ENCODE measurements at places on chromosomes 11 and 22.
A peak's percentile ranks its signal among the peaks of the same experiment; 100 is the strongest.

DNA sequence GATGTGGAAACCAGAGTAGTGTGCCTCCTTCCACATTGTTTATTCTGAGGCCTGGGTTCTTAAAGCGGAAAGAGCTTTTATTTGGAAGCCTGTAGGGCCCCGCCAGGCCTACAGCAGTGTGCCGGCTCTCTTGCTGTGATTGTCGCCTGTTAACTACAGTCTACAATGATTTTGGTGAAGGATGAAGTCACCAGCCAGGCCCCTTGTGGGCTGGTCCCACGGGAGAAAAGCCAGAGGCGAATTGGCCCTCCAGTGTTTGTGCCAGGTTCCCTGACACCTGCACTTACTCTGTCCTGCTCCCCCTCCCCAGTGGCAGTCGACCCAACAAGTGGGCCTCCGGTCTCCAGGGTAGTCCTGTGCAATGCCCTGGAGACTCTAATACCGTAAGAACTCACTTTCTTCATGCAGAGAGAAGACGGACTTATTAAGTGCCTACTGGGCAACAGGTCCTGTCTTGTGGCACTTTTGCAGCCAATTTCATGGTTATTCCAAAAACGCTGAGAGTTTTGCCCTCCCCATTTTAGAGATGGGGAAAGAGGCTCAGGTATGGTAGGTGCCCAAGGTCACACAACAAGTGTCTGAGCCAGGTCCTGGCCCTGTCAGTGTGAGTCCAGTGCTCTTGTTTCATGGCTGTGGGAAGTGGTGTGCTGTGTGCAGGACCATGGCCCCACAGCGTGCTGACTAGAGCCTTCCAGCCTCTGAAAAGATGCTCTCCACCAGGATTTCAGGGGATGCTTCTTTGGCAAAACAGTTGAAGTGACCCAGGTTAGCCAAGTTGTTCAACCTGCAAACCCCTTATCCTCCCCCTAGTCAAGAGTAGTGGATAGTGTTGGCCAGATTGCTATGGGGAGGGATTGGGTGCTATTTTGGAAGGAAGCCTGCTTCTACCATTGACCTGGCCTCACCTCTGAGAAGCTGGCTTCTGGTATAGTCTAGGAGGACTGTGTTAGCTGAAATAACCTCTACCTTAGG, 1.4 kb downstream of the MICAL2 start:
- DNase-seq, result peak; percentile 32

- DNase-seq, result peak; percentile 13
Observed at GRCh38 chr11:93330446-93330984, at the start of gene DEUP1. Gene DEUP1 (plus strand): TSS chr11:93330742. CDS start chr11:93332260, 1,518 bp downstream.

GRCh38 chr11:32526760-32527159, 56.9 kb upstream of the EIF3M start:
- no peak for DNase-seq

DNA sequence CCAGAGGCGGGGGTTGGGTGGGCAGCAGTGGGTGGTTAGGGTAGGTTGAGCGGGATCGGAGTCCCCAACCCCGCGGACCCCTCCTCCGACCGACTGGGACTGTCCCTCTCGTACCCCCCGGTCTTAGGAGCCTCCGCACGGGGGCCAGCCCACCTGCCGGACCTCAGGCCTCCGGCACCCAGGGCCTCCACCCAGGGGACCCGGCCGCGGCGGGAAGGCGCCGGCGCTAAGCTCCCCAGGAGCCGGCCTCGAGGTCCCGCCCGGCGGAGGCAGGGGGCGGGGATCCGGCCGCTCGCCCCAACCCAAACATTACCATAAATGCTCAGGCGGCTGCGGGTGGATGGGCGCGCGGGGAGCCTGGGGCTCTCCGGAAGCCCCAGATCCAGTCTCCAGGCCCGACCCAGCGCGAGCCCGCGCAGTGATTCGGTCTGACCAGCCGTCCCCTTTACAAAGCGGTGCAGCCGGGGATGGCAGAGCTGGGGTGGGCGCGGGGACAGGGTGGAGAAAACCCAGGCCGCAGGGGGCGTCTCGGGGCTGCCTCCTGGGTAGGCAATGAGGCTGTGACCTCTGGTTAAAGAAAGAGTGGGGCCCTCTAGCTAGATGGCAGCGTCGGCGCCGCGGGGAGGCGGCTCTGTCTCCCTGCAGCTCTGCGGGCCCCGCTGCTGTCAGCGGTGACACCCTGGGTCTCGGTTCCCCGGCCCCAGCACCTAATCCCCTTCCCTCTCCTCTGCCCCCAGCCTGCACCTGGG, 4.0 kb upstream of the MCAM start:
- no peak for DNase-seq

GRCh38 chr11:69099180-69099579, 50.4 kb downstream of the TPCN2 start:
- DNase-seq, result no peak

- no peak for DNase-seq
Observed at GRCh38 chr11:14722496-14722895, 78.9 kb downstream of the PDE3B start.

DNA sequence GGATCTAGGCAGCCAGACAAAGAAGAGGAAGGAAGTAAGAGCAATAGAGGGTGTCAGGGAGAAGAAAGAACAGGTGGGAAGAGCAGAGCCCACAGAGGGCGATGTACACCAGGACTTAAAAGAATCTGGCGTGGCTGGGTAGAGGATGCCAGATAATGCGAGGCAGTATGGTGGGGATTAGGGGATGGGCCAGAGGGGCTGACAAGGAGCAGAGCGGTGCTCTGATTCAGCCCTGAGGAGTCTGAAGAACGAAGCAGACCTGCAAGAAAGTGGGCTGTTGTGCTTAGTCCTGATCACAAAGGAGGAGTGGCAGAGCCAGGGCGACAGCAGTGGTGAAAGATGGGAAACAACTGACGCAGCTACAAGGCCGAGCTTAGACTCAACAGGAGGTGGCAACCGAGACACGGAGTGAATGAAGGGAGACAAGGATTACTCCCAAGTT, 163.7 kb downstream of the LARGE1 start:
- DNase-seq, result no peak

GRCh38 chr22:27568265-27568664, 233.3 kb downstream of the MN1 start:
- no peak for DNase-seq

- no peak for DNase-seq
Observed at GRCh38 chr11:108536783-108537182, 38.6 kb upstream of the POGLUT3 start.

- no peak for DNase-seq
Observed at GRCh38 chr22:45698094-45698493, 26.5 kb downstream of the ATXN10 start.

DNA sequence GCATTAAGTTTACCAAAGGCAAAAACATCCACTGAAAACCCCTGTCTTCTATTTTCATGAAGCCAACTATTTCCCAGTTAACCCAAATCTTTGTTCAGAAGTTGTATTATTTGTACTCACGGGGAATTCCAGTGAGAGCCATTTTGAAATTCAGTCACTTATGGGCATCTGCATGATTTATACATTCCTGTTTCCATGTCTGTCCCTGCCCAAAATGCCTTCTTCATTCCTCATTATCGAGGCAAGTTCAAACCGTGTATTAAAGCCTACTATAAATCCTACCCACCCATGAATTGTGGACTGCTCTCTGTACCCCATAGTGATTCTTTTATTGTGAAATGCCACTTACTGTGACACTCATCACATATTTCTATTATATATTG, 772.7 kb downstream of the DLG2 start:
- no peak for DNase-seq

DNA sequence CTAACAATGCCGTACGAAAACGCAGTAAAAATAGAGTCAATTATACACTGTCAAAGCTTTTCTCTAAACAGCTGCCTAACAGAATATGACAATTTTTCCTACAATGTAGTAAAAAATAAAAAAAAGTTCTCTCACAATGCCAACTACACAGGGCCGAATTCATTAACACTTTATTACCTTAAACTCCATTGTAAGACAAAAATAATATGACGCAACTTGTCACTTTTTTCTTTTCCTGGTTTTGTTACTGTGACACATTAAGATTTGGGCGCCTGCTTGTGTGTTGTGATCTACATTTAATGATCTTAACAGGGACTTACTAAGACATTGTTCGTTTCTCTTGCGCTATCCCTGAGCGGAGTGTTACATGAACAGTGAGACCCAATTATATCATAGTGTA, 204.1 kb downstream of the INSC start:
- DNase-seq, result no peak

DNA sequence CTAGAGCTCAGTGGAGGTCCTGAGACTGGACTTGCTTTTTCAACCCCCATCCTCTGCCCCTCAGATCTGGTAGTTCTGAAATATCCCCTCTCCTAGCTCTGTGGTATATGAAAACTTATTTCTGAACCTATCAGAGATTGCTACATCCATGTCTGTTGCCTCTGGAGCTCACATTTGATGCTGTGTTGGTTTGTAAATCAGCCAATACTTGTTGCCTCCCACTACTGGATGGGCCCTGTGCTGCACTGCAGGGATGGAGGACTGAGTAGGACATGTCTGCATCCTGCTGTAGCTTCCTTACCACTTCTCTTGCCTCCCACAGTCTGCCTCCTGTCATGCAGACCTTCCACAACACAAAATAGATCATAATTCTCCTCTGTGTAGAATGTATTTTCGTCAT, 5.2 kb downstream of the OLFML1 start:
- no peak for DNase-seq

DNA sequence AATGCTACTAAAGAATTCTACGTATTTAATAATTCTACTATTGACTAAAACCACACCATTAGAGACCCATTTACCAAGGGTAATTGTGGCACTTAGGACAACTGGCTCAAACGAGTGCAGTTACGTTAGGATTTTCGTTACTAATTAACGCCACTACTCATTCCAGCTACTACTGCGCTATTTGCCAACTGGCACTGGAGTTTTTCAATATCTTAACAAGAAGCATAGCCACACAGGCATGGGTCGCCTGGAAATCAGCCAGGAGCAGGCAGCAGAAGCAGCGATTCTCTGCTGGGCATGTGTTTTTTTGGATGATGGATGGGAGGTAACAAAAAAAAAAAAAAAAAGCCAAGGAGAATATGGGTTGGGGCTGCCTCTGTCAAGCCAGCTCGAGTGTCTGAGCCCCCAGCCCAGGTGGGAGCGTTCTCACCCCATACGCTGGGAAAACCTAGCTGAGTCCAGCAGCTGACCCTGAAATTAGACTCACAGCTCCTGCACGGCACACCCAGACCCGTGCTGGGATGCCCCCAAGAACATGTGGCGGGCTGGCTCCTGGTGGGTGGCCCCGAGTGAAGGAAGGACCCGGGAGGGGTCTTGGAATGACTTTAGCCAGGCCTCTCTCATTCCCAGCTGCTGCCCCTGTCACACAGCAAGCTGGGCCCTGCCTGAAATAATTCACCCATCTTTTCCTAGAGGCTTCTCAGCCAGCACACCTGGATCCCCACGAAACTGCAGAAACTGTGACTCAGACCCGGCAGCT, 214.0 kb downstream of the BRD1 start:
- DNase-seq, result no peak

DNA sequence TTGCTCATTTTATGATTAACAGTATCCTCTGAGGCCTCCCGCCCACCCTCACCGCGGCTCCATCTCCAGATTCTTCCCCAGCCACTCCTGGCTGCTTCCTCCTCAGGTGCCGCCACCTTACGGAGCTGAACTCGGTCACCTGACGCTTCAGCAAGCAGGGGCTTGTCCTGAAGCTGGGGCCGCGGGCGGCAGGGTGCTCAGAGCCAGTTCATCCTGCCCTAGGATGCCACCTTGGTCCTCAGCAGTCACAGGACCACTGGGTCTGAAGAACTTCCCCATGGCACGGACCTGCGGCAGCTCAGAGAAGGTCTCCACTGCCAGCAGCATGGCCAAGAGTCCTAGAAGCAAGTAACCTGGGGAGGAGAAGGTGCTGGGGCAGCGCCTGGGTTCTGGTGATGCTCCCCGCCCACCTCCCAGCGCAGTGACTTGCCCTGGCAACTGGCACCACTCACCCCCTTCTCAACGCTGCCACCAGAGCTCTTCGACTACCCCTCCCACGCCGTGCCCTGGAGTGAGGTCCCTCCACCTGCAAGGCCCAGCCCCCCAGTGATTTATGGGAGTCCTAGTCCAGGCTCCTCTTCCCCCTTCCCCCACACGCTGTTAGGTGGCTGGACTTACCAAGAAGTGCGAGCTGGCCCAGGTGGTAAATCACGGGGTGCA, 2.6 kb downstream of the KCNK7 start:
- no peak for DNase-seq

- no peak for DNase-seq
Observed at GRCh38 chr11:104332110-104332509, 168.2 kb upstream of the PDGFD start.

All from NCI-H1436 treated with DMSO at 0.1 percent for 48 hours (cell line).